Activated CD8-positive, alpha-beta memory T cell treated with anti-CD3 and anti-CD28 coated beads for 1 hour (primary cell): ENCODE measurements at places on chromosomes 16 and 17.

GRCh38 chr17:50318501-50319285 is 27.2 kb upstream of the XYLT2 start:
- no peak for DNase-seq

- DNase-seq = peak; percentile 19
Measured at GRCh38 chr17:7132511-7133094, 18.0 kb upstream of the ASGR2 start.

DNA sequence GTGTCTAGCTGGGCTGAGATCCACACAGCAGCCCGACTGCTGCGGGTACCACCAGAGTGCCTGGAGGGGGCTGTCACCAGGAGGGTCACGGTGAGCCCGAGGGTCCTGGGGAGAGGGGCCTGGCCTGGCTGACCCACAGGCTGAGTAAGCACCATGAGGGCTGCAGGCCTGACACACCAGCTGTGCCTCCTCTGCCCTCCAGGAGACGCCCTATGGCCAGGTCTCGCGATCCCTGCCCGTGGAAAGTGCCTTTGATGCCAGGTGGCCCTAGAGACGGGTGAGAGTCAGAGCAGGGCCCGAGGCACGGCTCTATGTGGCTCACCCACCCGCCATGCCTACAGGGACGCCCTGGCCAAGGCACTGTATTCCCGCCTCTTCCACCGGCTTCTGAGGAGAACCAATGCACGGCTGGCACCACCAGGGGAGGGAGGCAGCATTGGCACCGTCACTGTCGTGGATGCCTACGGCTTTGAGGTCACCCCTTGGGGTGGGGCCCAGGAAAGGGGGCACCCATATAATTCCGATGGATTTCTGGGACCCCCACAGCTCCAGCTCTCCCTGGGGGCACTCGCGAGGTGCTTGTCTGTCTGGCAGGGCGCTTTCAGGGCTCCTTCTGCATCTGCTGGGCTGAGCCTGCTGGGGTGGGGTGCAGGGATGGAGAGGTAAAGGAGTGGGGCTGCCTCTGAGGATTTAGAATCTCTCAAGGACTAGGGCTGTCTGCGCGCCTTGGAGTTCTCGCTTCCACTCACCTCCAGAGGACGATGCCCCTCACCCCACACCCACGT is 7.1 kb downstream of the MYO15B start:
- DNase-seq = no peak

DNA sequence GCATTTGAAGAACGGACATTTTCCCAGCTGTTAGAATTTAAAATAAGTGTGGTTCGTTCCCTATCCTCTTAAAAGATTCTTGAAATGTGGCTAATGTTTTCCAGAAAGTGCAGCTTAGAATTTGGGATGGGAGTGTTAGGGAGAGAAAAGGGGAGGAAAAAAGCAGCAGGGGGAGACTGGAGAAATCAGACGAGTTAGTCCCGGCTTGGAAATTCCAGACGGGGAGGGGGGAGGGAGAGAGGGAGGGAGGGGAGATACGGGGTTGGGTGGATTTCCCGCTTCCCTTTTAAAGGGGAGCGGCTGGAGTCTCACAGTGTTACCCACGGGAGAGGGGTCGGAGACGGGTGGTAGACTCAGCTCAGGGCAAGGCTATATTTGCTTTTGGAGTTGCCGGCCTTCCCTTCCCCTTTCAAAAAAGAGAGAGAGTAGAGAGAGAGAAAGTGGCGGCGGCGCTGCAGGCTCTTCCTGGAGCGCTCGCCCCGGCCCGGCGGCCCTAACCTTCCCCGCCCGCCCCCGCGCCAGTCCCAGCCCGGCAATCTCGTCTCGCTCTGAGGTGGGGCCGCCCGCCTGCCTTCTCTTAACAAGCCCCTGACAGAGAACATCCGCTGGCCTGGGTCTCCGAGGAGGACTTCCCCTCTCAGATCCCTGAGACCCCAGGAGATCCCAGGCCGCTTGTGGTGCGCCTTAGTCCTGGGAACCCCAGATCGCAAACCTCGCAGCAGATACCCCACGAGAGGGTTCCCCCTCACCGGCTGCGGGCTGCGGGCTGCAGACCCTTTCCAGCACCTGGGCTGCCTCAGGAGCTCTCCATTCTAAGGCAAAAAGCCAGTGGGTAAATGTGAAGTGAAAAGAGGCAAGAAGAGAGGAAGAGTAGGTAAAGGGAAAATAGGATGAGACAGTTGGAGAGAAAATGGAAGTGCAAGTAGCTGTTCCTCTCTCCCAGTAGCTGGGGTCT is 6.6 kb downstream of the IGF2BP1 start:
- no peak for DNase-seq

DNA sequence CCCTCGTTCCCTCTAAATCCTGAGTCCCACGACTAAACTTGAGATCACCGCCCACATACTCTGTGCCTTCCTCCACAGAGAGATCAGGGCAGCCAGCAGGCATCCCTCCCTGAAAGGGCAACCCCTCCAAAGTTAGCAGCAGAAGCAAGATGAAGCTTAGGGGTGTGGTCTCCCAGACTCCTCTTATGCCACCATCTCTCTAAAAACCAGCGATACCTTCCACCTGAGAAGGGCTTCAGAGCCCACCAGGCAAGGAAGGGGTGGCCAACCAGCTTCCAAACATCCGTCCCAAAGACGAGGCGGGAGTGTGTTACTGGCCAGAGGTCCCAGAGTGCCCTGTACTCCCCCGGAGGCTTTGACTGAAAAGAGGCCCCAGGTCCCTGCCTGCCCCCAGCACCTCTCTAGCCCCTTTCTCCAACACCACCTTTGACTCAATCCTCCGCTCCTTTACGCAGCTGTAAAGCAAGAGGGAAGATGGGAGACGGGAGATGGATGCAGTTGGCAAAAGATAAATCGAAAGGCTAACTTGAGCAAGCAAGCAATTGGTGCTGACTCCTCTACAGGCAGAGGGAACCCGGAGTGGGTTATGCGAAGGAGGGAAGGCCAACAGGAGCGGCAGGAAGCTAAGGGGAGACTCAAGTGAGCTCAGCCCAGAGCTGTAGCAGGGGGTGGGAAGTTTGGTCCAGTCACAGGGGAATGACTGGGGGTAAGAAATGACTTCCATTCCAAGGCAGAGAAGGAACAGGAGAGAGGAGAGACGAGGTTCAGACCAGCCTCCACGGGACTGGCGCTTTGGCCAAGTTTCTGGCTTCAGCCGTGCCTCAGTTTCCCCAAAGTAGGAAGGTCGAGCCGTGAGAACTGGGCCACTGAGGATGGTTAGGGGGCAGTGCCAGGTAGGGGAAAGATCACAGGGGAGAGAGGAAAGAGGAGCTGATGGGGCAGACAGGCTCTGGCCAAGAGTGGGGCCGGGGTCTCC is 1.0 kb downstream of the ST3GAL2 start:
- no peak for DNase-seq

DNA sequence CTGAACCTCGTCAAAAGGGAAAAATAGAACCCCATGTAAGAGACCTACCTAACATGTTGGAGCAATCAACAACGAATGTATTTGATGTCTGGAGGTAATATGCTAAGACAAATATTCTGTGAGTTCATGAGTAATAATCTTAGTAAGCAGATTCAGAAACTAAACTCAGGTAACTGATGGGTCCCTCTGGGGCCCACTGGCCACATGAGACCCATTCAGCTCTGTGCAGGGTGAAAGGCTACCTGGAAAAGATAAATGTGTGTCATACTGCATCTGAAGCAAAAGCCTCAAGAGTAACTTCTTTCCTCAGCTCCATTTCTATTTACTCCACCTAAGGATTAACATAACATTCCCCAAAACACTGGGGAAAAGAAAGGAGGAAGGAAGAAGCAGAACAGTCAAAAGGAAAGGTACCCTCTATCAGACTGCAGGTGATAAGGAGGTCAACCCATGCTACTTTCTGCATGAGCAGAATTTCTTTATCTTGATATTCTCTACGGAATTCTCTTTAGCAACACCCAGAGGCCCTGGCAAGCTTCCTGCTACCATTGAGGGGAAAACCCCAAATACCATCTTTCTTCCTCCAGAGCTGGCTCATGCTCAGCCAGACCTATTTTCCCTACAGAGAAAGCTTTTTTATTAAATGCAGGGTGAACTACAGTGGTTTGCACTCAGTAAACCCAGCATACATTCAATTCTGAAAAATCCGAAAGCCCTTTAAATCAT is 37.7 kb upstream of the ABCA6 start:
- no peak for DNase-seq

GRCh38 chr17:58330997-58331814 is 2.6 kb upstream of the TSPOAP1 start:
- no peak for DNase-seq

DNA sequence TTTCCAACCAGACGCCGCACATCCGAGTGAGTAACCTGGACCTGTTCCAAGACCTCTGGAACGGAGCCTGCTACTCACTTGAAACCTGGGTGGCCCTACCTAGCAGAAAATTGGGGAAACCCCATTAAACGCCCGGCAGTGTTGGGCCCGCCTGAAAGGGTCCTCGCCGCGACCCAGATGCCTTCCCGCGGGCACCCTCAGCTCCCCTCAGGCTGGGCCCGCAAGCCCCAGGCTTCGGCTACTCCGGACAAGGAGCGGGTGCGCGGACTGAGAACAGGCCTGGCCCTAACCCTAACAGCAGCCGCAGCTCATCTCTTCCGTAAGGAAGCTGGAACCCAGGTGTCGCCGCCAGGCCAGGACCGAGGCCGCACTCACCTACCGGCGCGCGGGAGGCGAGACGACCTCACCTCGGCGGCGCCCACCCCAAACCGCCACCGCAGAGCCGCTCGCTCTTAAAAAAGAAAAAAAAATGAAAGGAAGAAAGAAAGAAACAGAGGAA is 344 bp downstream of the PSME3IP1 start:
- DNase-seq = no peak

- no peak for DNase-seq
Measured at GRCh38 chr17:19278729-19279128, 41.6 kb downstream of the EPN2 start.
